Temporal lobe (tissue), 4 donors: ENCODE measurements at places on chromosomes 5 and 9. TPM values are rescaled to one million over a fixed set of nuclear protein-coding genes. Genes with fewer than 3 reads are reported as not detected.

PPIC gene
- total RNA-seq: 3.4 TPM

SEMA6A gene
- 37.1 TPM for total RNA-seq

CDHR2 gene
- total RNA-seq: under 0.01 TPM

TYRP1 gene
- total RNA-seq: 0.49 TPM

BTNL9 gene
- 2.2 TPM for total RNA-seq

PCDHGA10 gene
- 14.5 TPM for total RNA-seq

IL5 gene
- not detected for total RNA-seq

IFNW1 gene
- not detected for total RNA-seq

ARHGEF37 gene
- total RNA-seq: 0.49 TPM
